ENCODE measurements at places on chromosomes 5 and 9. TPM values are rescaled to one million over a fixed set of nuclear protein-coding genes. Genes with fewer than 3 reads are reported as not detected.
A peak's percentile ranks its signal among the peaks of the same experiment; 100 is the strongest.

TMEM232 gene
- total RNA-seq, result 0.99 TPM

ELAVL2 gene
- 0.59 TPM for total RNA-seq

- no peak overlapping the region for H3K27ac ChIP-seq
- no peak overlapping the region for H3K4me3 ChIP-seq
- peaks cover 3% of the 10 kb centered on the region for H3K36me3 ChIP-seq
- no peaks in the 10 kb centered on the region for H3K27me3 ChIP-seq
- DNase-seq, result no peak
Observed at GRCh38 chr9:114028646-114029045, 49.5 kb downstream of the AMBP start.

DNA sequence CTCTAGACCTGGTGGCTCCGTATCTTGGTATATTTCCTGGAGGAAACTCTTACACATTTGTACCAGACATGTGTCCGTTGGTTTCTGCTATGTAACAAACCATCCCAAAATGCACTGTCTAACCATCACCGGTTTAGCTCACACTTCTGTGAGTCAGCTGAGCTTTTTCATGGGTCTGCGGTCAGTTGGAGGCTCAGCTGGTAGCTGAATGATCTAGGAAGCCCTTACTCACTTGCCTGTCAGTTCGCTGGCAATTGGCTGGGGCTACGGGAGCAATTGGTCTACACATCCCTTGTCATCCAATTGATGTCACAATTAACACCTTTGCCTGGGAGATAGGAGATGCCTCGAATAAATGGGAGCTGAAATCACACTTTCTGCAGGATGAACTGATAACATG, 11.6 kb upstream of the WHRN start:
- no peak overlapping the region for H3K4me3 ChIP-seq
- H3K36me3 ChIP-seq, result no peaks in the 10 kb centered on the region
- no peak for DNase-seq
- no peak overlapping the region for H3K27ac ChIP-seq
- H3K27me3 ChIP-seq, result peaks cover 3% of the 10 kb centered on the region

- H3K4me3 ChIP-seq, result no peak overlapping the region
- no peak for DNase-seq
- H3K27ac ChIP-seq, result no peak overlapping the region
- H3K4me1 ChIP-seq, result no peaks in the 10 kb centered on the region
Observed at GRCh38 chr5:123582550-123583285, 70.7 kb downstream of the CSNK1G3 start.

DNA sequence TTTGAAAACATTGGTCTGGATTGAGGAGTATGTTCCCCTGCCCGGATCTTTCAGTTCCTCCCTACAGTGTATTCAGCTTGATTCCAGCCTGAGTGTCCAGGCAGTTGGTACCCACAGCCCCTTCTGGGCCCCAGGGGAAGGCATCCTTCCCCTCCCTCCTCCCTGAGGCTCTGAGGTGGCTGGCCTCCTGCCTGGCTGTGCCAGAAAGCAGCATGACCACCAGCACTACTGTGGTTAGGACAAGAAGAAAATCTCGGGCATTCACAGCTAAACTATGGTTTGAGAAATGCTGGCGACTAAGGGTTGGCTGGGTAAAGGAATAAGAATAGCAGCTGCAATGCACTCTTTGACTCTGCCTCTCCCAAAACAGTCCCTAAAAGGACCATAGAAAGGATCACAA, 84.6 kb upstream of the LIFR start:
- no peak for DNase-seq
- peaks cover 4% of the 10 kb centered on the region for H3K4me1 ChIP-seq
- peaks cover 2% of the 10 kb centered on the region for H3K27me3 ChIP-seq
- no peak overlapping the region for H3K27ac ChIP-seq
- H3K4me3 ChIP-seq, result no peak overlapping the region
- H3K36me3 ChIP-seq, result no peaks in the 10 kb centered on the region

DNA sequence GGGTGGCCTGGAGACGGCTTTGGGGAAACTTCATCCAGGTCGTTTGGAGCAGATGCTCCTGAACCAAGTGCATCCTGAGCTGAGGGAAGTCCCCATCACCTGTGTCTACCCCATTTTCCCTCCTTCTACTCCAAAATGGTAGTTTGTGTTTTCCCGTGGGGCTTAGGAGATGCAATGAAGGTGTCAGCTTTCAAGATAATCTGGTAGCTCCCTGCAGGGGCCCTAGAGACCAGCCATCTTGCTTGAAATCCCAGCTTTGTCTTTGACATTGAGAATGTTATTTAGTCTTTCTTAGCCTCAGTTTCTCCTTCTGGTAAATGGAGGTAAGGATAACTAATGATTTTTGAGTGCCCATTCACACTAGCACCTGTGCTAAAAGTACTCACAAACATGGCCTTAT, 77.4 kb downstream of the WWC1 start:
- H3K4me1 ChIP-seq, result peaks cover 26% of the 10 kb centered on the region
- no peaks in the 10 kb centered on the region for H3K36me3 ChIP-seq
- H3K27me3 ChIP-seq, result no peaks in the 10 kb centered on the region

DNA sequence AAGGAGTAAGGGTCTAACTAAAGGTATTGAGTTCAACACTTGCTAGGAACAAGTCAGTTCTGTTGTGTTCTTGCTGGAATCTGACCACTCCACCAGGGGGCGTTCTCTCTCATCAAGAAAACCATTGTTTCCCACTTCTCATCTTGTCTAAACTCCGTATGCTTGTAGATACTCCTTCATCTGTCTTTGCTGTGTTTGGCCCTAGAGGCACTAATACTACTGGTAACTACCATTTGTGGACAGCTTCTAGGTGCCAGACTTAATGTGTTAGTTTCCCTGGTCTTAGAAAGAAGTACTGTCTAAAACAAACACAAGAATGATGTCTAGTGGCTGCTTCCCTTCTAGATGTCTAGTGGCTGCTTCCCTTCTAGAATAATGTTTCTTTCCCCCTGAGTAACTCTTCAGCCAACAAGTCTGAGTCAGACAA, 18.7 kb upstream of the PTPDC1 start:
- no peaks in the 10 kb centered on the region for H3K27me3 ChIP-seq
- H3K27ac ChIP-seq, result no peak overlapping the region
- DNase-seq, result peak; percentile 76
- H3K4me1 ChIP-seq, result peaks cover 3% of the 10 kb centered on the region
- no peaks in the 10 kb centered on the region for H3K36me3 ChIP-seq

DNA sequence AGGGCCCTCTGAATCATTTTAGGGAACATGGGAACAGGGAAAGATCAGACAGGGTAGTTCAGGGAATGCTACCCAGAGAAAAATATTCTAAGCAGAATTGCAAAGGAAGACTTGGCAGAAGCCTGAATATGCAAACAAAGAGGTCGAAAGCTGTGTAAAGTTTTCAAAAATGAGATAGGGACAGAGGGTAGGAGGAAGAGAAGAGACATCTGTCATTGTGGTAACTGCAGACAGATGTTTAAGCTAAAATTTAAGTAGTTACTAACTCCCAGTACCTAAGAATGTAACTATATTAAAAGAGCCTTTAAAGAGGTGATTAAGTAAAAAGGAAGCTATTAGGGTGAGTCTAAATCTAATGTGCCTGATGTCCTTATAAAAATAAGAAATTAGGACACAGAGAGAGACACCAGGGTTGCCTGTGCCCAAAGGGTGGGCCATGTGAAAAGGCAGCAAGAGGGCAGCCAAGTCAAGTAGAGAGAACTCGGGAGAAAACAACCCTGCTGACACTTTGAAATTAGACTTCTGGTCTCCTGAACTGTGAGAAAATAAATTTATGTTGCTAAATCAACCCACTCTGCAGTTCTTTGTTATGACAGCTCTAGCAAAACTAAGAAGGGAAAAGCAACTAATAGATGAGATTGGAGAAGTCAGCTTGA, 1647.4 kb upstream of the C9orf72 start:
- no peak for DNase-seq
- no peaks in the 10 kb centered on the region for H3K4me1 ChIP-seq
- H3K36me3 ChIP-seq, result no peaks in the 10 kb centered on the region

- no peaks in the 10 kb centered on the region for H3K27me3 ChIP-seq
- H3K36me3 ChIP-seq, result no peaks in the 10 kb centered on the region
- H3K4me1 ChIP-seq, result peaks cover 20% of the 10 kb centered on the region
- no peak overlapping the region for H3K4me3 ChIP-seq
Observed at GRCh38 chr9:108710424-108710823, 145.4 kb downstream of the ACTL7B start.

GRCh38 chr5:109192555-109193281, 217.1 kb downstream of the PJA2 start:
- H3K27ac ChIP-seq, result no peak overlapping the region
- H3K36me3 ChIP-seq, result peaks cover 11% of the 10 kb centered on the region
- no peak overlapping the region for H3K4me3 ChIP-seq
- no peaks in the 10 kb centered on the region for H3K27me3 ChIP-seq

GRCh38 chr5:136809382-136809781, 444.0 kb upstream of the TRPC7 start:
- H3K4me3 ChIP-seq, result no peak overlapping the region
- H3K27ac ChIP-seq, result no peak overlapping the region
- H3K27me3 ChIP-seq, result no peaks in the 10 kb centered on the region
- no peaks in the 10 kb centered on the region for H3K4me1 ChIP-seq

DNA sequence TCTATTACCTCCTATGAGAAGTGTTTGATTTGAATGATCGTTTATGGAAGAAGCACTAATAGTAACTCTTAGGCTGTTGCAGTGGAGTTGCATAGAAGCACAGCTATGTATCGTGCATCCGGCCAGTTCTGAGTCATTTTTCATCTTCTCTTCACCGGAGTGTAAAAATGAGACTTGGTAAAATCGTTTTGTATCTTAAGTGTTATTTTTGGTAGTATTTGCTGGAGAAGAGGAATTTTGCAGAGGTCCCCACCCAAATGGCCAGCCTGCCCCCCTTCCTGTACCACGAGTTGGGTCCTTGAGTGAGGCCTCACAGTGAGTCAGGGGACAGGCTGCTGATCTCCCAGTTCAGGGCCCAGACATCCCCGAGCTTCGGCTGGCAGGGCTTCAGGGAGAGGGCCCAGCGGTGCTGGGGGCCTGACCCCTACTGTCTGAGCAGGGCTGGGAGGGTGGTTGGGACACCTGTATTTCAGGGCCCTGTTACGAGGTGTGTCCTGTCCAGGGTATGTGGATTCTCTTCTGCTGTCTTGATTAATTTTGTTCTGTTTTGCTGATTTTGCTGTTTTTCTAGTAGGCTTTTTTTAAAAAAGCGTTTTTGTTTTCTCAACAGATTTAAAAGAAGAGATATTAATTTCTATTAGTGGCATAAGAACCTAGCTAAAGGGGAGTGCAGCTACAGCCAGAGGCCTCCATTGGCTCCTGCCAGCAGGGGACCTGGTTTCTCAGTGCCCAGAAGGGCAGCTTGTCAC, 210.8 kb downstream of the TRIO start:
- H3K27me3 ChIP-seq, result no peaks in the 10 kb centered on the region
- H3K36me3 ChIP-seq, result peaks cover 21% of the 10 kb centered on the region
- no peak for DNase-seq

DNA sequence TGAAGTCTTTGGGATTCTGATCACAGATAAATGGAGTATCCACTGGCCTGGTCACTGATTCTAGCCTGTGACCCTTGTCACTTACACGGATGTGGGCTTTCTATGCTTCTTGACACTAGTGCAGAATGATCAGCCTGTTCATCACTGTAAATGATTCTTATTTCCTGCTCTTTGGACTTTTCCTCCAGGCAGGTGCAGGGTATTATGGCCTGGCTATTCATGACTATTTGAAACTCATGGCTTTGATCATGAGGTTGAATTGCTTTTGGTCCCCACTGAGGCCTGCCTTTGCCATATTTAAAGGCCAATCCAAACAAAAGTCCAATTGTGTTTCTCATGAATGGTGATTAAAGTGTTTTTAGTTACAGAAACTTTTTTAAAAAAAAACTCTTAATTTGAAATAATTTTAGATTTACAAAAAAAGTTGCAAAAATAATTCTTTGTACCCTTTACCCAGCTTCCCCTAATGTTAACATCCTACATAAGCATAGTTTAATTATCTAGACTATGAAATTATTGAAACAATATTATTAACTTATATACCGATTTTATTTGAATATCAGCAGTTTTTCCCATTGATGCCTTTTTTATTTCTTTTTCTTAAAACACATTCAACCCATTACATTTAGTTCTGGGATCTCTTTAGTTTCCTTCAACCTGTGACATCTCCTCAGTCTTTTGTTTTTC, 68.1 kb downstream of the GALNT10 start:
- no peak for DNase-seq
- H3K27me3 ChIP-seq, result no peaks in the 10 kb centered on the region
- H3K4me3 ChIP-seq, result no peak overlapping the region
- no peaks in the 10 kb centered on the region for H3K36me3 ChIP-seq

DNA sequence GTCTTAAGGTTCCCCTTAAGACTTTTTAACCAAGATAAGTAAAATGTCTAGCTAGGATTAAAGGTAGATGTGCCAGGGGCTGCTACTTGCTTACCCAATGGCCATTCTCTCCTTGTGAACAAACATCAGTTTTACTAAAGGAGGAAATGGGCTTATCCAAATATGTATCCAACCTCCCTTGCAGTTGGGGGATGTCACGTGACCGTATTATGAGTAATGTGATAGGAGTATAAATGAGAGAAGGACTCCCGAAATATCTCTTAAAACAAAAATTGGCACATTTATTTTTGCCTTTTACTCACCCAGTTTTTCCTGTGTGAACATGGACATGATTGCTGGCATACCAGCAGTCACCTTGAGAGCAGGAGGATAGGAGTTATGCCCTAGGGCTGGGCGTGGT, 247.9 kb downstream of the NFIB start:
- no peaks in the 10 kb centered on the region for H3K27me3 ChIP-seq
- DNase-seq, result no peak
- H3K4me3 ChIP-seq, result no peak overlapping the region
- H3K4me1 ChIP-seq, result no peaks in the 10 kb centered on the region
- no peaks in the 10 kb centered on the region for H3K36me3 ChIP-seq

Measured in suprapubic skin (tissue), 4 donors.